ENCODE measurements at places on chromosomes 2 and 18. TPM values are rescaled to one million over a fixed set of nuclear protein-coding genes. Genes with fewer than 3 reads are reported as not detected.
A peak's percentile ranks its signal among the peaks of the same experiment; 100 is the strongest.

MAB21L4 gene
- total RNA-seq: 4.9 TPM

EPG5 gene
- total RNA-seq: 42.2 TPM

MAP4K4 gene
- 25.5 TPM for total RNA-seq

IL1F10 gene
- not detected for total RNA-seq

CRYGC gene
- total RNA-seq: not detected

CYP26B1 gene
- 1.5 TPM for total RNA-seq

GPATCH11 gene
- 5.9 TPM for total RNA-seq

DNA sequence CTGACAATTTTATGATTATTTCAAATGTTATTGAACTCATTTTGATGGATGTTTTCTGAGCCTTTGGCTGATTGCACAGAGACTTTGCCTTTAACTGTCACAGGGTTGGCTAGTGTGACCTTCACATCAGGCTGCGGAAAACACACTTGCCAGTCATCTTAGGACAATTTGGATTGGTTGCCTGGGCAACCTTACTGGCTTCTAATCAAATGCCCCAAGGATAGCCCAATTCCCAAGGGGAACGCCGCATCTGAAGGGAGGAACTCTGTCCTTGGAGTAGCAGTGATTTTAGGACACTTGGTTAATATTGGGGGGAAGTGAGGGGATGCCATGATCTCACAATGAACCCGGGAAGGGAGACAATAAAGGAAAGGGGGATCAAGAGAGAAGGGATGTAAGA, 29.5 kb downstream of the OSBPL6 start:
- H3K36me3 ChIP-seq: no peaks in the 10 kb centered on the region
- H3K4me3 ChIP-seq: no peak overlapping the region
- H3K27me3 ChIP-seq: no peaks in the 10 kb centered on the region
- H3K27ac ChIP-seq: no peak overlapping the region

GRCh38 chr18:77557046-77557587, 307.5 kb downstream of the GALR1 start:
- no peaks in the 10 kb centered on the region for H3K36me3 ChIP-seq
- no peaks in the 10 kb centered on the region for H3K27me3 ChIP-seq
- no peak overlapping the region for H3K27ac ChIP-seq
- H3K4me1 ChIP-seq: no peaks in the 10 kb centered on the region

DNA sequence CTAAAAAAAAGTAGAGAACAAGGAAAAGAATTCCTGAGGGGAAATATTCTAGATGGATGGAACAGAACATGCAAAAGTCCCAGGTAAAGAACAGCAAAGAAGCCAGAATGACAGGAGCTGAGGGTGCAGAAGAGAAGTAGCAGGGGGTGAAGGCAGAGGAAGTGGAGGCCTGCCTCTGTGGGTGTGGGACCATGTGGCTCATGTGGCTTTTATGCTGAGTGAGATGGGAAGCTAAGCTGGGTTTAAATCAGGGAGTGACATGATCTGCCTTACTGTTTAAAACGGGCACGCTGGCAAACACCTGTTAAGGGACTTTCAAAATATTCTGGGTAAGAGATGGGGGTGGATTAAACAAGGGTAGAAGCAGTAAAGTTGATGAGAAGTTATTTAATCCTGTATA, 40.0 kb downstream of the GKN2 start:
- peaks cover 17% of the 10 kb centered on the region for H3K4me1 ChIP-seq
- no peak overlapping the region for H3K4me3 ChIP-seq
- H3K36me3 ChIP-seq: no peaks in the 10 kb centered on the region

DNA sequence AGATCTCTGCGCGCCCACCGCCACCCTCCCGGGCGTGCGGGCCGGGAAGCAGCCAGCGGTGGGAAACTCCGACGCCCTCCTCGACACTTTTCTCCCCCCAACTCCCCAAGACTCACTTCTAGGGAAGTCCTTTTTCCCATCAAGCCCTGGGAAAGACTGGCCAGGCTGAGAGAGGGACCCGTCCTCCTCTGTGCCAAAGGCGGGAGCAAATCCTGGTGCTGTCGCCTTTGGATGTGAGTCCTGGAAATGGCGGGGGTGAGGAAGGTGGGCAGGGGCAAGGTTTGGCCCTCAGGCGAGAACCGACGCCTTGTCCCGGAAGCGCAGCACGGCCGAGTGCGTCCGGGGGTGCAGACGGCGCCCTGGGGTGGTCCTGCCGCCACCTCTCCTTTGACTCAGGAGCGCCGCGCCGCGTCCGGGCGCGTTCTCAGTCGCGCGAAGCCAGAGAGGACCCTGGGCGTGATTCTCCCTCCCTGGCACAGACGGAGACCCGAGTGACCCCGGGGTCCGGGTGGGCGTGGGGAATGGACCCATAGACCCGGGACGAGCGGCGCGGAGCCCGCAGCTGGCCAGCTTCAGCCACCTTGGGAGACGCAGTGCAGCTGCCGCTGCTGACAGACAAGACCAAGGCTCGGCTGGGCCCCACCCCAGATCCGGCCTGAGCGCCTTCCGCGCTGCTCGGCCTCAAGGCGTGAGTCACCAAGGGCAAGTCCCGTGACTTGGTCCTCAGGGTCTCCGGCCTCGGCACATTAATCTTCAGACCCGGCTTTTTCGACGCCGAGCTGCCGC, 3.5 kb upstream of the LBX2 start:
- peak; percentile 89 for DNase-seq
- H3K4me3 ChIP-seq: peak overlapping the region; percentile 59
- peaks cover 36% of the 10 kb centered on the region for H3K27me3 ChIP-seq
- H3K4me1 ChIP-seq: peaks cover 53% of the 10 kb centered on the region

DNA sequence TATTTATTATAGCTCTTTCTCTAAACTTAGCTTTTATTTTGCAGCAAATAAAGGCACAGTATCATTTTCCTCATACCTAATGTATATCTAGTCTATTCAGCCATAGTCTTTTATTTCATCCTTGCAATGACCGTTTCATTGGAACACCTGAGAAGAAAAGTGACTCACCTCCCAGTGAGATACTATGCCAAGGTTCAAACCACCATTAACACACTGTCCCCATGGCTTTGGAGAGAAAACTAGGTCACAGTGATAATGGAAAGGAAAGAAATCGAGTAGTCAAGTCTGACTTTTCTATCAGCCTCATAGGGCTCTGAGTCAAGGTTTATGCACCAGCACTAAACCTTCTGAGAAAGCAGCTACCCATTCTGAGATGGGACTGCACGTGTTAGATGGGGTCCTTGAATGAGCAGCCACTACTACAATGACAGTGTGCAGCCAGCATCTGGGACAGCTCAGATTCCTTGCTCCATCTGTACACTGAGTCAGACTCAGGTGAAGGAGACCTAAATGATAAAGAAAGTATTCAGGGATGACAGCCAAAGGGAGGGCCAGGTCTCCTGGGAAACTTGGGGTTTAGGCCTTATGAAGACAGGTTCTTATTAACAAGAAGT, 971.1 kb upstream of the ACVR2A start:
- no peak overlapping the region for H3K27ac ChIP-seq
- no peaks in the 10 kb centered on the region for H3K27me3 ChIP-seq
- no peaks in the 10 kb centered on the region for H3K4me1 ChIP-seq
- no peaks in the 10 kb centered on the region for H3K36me3 ChIP-seq

DNA sequence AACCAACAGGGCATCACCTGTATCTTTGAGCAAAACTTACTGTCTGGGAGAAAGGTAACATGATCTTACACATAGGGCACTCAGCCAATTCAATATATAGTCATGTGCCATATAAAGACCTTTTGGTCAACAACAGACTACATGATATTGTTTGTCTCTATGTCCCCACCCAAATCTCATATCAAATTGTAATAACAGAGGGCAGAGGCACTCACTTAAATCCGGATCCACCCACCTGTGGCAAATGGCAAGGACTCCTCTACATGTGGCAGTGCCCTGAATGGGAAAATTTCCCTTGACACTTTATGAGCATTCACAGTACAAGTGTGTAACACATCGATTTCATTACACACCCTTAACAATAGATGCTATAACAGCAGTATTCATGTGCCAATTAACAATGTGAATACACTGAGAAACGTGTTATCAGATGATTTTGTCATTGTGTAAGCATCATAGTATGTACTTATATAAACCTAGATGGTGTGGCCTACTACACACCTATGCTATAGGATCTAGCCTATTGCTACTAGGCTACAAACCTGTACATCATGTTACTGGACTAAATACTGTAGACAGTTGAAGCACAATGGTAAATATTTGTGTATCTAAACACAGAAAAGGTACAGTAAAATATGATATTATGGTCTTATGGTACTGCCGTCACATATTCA, 64.2 kb downstream of the STRADB start:
- no peak for DNase-seq
- no peaks in the 10 kb centered on the region for H3K27me3 ChIP-seq
- no peak overlapping the region for H3K4me3 ChIP-seq
- no peak overlapping the region for H3K27ac ChIP-seq
- no peaks in the 10 kb centered on the region for H3K4me1 ChIP-seq

Data from transverse colon (tissue), 4 donors.